ENCODE measurements at places on chromosomes 3 and 15. TPM values are rescaled to one million over a fixed set of nuclear protein-coding genes. Genes with fewer than 3 reads are reported as not detected.

DNA sequence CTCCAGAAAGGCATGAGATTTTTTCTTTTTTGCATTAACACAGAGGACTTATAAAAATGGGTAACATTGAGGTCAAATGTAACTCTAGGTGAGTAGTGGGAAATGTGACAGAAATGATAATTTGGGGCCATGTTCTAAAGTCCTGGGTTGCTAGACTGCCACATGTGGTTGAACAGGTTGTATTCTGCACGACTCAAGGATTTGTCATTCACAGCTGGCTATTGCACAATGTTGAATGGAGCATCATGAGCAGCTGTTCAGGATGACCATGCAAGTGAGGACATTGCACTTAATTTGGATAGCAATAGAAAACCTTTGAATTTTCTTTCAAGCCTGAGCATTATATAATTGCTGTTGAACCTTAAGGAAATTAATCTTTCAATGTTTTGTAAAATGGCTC lies 396.6 kb downstream of the NAALADL2 start:
- no peak for DNase-seq

DNA sequence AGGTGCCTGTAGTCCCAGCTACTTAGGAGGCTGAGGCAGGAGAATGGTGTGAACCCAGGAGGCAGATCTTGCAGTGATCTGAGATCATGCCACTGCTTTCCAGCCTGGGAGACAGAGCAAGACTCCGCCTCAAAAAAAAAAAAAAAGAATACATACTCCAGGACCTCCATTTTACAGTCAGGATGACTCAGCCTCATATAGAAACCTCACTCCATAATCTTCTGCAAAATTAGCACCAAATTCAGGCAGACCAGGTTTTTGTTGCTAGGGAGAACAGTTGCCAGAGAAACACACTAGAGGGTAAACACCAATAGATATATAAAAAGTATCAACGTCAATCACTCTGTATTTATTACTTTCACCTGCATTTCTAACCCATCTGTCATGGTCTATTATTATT lies 28.3 kb upstream of the AP3B2 start:
- DNase-seq, result no peak

DNA sequence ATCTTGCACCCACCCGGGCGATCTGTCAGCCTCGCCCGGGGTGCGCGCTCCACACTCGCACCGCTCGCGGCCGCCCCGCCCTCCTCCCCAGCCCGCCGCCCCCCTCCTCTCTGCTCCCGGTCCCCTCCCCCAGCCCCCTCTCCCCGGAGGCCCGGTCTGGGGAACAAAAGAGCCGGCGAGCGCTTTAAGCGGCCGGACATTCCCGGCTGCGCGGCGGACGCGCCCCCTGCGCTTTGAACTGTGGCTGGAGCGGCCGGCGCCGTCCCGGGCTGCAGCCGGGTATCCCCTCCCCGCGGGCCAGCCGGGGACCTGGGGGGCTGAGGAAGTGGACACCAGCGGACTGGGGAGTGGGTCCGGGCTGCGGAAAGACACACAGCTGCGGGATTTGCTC lies at the start of gene IGDCC3:
TSS of gene IGDCC3 (minus strand) at position 27 of the 391 bp plus-strand sequence. CDS start 214 bp downstream, outside the sequence.
- DNase-seq, result no peak

GRCh38 chr15:66851311-66852063 lies 149.5 kb downstream of the SMAD6 start:
- DNase-seq, result peak; percentile 93

Gene CCR8
- not detected for total RNA-seq

Gene PFKFB4
- total RNA-seq, result 3.7 TPM
